SK-N-SH treated with all-trans-retinoic acid at 6 μM for 48 hours (cell line): ENCODE measurements at places on chromosomes 7 and 10.

- no peak for ATAC-seq
Observed at GRCh38 chr7:138116141-138116540, 39.9 kb downstream of the AKR1D1 start.

GRCh38 chr10:34033078-34033477, 698.6 kb upstream of the NRP1 start:
- no peak for ATAC-seq

DNA sequence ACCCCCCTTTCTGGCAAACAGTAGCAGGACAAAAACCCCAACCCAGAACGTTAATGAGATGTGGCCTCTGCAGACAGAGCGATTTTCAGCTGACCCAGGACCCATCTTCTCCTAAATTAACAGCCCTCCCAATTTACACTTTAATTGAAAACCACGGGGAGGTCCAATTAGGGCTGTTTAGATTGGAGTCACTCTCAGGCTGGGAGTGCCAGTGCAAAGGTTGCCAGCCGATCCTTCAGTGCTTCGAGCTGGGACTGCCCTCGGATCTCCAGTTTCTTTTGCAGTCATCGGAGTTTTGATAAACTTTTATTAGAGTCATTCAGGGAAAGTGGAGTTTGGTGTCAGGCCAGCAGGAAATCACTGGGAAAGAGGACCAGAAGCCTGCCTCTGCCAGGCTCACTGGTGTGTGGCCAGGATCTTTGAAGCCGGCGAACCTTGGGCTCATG, 108.0 kb downstream of the DOCK1 start:
- ATAC-seq: no peak

- ATAC-seq: no peak; the same call in 2 of the 3 replicates
Observed at GRCh38 chr7:38744746-38745145, 113.6 kb upstream of the AMPH start.

DNA sequence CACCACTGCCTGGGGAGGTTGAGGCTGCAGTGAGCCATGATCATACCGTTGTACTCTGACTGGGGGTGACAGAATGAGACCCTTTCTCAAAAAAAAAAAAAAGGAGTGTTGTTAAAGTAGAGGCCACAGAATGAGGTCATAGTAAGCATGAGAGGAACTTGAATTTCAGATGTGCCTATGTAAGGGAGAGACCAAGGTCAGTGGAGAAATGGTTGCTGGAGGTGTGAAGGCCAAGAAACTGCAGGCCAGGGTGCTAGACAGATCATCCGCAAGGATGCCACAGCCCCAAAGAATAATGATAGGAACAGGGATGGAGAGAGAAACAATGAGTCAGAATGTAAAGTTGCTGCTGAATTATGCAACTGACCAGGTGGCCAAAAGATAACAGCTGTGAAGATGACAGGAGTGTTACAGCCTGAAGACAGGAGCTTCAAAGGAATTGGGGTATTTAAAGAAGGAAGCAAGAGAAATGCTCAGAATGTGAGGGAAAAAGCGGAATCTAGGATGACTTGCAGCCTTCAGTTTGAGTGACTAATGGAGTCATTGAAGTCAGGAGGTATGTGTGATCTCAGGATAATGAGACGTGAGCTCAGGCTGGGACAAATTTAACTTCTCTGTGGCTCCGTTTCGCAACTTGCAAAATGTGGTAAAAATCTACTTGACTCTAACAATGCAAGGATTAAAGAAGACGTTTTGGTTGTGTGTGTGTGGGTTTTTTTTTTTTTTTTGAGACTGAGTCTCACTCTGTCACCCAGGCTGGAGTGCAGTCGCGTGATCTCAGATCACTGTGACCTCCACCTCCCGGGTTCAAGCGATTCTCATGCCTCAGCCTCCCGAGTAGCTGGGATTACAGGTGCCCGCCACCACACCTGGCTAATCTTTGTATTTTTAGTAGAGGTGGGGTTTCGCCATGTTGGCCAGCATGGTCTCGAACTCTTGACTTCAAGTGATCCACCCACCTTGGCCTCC, 22.2 kb downstream of the TYW1B start:
- no peak for ATAC-seq

- no peak for ATAC-seq
Observed at GRCh38 chr7:130926001-130926691, 192.1 kb upstream of the KLF14 start.

- ATAC-seq: no peak
Observed at GRCh38 chr7:18140943-18141342, 113.3 kb upstream of the PRPS1L1 start.

DNA sequence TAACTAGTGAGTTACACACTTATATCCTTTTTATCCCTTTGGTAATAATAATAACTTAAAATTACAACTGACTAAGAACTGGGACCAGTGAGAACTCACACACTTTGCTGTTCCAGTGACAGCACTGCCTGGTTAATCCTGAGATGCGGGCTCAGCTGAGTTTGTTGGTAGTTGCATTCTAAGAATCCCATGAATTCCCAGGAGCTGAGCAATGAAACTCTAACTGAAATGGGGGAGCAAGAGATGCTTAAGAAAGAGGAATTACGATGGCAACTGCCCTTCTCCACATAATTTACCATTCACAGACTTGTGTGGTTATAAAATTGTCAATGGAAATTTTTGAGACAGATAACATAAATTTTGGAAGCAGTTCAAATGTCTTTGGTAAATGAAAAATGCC, 659.4 kb downstream of the MAGI2 start:
- no peak for ATAC-seq

GRCh38 chr10:11498399-11498798, 113.1 kb downstream of the USP6NL start:
- ATAC-seq: no peak

GRCh38 chr10:79926037-79926436, 22.9 kb downstream of the SFTPD start:
- ATAC-seq: no peak

DNA sequence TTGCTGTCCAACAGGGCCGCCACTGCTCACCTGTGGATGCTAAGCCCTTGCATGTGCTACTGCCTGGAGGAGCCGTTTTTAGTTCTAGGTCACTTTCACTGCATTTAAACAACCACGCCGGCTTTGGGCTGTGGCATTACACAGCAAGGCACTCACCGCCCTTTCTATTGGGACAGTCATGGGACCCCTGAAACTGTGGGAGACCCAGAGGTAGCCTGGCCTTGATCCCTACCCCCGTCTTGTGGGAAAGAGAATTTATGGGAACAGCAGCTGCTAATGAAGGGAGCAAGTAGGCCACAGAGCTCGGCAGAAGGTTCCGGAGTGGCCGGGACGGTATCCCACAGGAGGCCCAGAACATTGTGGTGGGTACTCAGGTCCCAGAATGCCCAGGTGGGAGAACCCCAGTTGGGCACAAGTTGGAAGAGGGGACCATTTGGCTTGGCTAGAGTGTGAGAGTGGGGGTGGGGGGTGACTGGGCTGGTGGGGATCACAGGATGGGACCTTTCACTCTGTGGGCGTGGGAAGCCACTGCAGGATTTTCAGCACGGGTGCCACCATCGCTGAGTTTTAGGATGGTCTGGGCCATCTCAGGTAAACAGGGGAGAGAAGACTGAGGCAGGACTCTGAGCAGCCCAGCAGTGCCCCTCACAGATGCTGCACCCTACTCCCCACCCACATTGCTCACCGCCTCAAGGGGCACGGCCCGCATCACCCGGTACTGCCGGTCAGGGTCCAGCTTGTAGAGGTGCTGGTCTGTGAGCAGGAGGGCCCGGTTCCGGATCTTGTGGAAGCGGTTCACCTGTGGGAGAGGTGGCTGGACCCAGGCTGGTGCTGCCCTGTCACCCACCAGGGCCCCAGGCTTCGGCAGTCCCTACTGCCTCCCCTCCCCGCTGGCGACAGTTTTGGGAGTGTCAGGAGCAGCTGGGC, 15.2 kb downstream of the MYO1G start:
- no peak for ATAC-seq

GRCh38 chr7:150952331-150953050, 25.6 kb downstream of the KCNH2 start:
- no peak for ATAC-seq
